SK-MEL-5 (cell line): ENCODE measurements at places on chromosomes 4 and X.
A peak's percentile ranks its signal among the peaks of the same experiment; 100 is the strongest.

- DNase-seq, result peak; percentile 10
Measured at GRCh38 chrX:40539214-40540142, 41.3 kb upstream of the ATP6AP2 start.

- DNase-seq, result no peak
Measured at GRCh38 chr4:141142423-141142822, 9.2 kb upstream of the RNF150 start.

DNA sequence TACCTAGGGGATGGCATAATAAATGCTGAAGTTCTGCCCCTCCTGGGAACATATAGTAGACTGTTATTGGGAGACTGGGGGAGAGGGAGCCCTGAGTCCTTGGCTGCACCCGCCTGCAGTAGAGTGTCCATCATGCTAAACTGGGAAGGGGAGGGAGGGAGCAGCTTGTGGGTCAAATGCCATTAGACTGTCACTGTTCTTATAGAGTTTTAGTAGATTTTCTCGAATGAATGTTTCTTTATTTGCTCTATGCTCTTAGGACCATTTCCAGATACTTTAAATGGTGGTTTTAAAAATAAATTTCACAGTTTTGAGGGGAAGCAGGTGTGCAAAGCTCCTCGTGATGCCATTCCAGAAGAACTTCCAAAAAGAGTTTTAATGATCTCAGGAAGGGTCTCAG is 111.6 kb upstream of the USP9X start:
- no peak for DNase-seq

DNA sequence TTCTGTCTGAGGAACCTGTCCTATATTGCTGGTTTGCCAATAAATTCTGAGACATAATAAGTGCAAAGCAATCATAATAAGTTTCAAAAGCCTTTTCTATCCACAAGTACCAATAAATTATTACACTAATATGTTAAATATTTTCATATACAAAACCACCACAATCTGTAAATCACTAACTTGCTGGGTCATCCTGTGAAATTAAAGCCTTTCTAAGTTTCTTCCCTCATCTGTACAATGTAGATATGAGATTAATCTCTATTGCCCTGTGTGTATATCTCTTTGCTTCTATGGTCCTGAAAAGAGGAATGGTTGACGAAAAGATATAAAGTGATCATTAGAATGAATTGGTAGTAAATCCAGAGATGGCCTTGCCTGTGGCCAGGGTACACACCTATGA is 231.6 kb downstream of the NR3C2 start:
- DNase-seq, result no peak

DNA sequence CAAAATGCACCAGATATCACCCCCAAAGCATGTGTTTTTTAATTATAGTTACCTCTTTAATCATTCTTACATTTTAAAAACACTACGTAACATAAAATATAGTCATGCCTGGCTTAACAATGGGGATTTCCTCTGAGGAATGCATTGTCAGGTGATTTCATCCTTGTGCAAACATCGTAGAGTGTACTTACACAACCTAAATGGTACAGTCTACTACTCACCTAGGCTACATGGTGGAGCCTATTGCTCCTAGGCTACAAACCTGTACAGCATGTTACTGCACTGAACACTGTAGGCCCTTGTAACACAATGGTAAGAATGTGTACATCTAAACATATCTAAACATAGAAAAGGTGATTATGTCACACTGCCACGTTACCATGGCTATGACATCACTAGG is 208.6 kb downstream of the SPOCK3 start:
- DNase-seq, result no peak

GRCh38 chr4:88775026-88775425 is 77.4 kb upstream of the NAP1L5 start:
- DNase-seq, result no peak
